ENCODE measurements at places on chromosomes 12 and 14. TPM values are rescaled to one million over a fixed set of nuclear protein-coding genes. Genes with fewer than 3 reads are reported as not detected.

VRTN gene
- total RNA-seq: not detected

DNA sequence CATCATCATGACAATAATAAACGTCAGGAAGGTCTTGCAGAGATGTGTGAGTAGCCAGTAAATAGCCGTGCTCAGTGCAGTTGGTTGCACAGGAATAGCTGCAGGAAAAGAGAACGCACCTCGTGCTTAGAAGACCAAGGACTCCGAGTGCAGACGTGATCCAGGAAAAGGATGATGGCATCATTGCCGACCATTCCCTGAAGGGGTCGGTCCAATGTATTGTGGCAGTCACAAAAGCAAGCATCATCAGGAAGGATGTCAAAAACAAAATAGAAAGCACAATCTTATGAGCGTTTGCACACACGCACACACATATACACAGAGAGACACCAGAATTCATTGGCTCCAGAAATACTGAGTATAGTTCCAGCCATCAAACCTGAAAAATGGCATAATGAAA is 12.8 kb downstream of the DUSP6 start:
- no peak for DNase-seq

DNA sequence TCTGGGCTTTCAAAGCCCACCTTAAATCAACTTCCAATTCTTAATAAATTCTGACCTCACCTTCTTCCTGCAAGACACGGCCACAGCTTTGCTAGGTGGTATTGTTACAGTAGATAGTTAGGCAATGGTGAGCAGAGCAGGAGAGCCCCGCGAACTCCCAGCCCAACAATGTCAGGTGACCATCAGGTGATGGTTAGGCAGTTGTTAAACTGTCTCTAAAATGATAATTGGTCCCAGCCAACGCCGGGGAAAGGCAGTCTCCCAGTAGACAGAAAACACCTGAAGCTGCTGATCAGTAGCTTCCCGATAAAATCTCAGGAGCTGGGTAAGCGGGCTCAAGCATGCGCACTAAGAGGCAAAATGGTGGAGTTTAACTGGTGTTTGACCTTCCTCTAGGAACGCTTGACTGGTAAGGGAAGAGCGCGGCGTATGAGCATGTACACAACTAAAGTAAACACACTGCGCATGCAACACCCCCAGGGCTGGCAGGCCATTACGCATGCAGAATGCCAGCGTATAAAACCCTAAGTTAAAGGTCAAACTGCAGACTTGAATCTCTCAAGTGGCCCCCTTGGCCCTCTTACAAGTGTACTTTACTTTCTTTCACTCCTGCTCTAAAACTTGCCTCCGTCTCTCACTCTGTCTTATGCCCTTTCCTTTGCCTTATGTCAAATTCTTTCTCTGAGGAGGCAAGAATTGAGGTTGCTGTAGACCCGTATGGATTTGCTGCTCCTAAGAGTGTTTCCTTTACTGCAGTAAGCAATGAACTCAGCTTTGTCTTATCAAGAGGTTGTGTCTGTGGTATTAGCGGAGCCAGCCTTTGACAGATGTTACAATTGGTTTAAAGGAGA is 113.5 kb downstream of the C12orf75 start:
- no peak for DNase-seq

- no peak for DNase-seq
Measured at GRCh38 chr14:92425101-92425500, 88.5 kb upstream of the RIN3 start.

SOX5 gene
- not detected for total RNA-seq

DNA sequence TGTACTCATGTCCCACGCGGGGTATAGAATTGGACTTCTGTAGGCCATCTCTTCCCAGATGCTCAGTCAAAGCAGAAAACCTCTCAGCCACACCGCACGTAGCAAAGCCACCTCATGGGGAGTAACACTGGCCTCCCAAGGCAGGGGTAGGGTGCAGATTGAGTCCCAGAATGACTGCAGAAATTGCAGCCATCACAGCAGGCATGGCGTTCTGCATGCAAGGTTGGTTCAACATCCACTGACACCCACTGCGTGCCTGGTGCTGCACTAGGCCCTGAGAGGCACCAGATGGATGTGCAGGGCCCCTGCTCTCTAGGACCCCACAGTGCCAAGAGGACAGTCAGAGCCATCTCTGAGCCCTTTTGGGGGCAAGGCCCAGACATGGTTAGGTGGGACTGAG is 39.9 kb downstream of the RAB35 start:
- DNase-seq: no peak

KCNC2 gene
- total RNA-seq: not detected

TMEM253 gene
- not detected for total RNA-seq
